Caco-2 (cell line): ENCODE measurements at places on chromosomes 5 and 9.

- H3K4me3 ChIP-seq = peak overlapping the region; percentile 69
- H3K27me3 ChIP-seq = no peaks in the 10 kb centered on the region
- peaks cover 9% of the 10 kb centered on the region for H3K4me1 ChIP-seq
- DNase-seq = peak; percentile 72
These were observed 1.4 kb downstream of the KIF20A start for GRCh38 chr5:138180183-138180782.

DNA sequence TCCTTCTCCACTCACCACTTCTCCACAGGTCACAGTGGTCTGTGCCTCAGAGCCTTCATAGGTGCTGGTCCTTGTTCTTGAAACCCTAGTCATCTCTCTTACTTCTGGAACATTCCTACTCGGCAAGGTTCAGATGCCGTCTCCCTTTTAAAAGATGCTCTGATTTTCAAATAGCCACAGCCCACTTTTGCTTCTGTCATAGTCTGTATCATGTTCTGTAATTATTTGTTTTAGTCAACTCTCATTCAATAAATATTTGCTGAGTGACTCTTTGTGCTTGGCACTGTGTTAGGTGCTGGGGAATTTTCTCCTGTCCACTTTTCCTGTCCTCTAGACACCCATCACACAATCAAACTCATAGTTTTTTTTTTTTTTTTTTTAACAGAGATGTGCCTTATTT lies 181.3 kb upstream of the IL12B start:
- H3K27ac ChIP-seq = no peak overlapping the region
- peaks cover 5% of the 10 kb centered on the region; the same call in 1 of the 2 replicates for H3K4me1 ChIP-seq
- H3K36me3 ChIP-seq = no peaks in the 10 kb centered on the region
- DNase-seq = no peak
- H3K4me3 ChIP-seq = no peak overlapping the region
- no peaks in the 10 kb centered on the region for H3K27me3 ChIP-seq

GRCh38 chr5:120457839-120458507 lies 6.1 kb upstream of the PRR16 start:
- no peak overlapping the region for H3K27ac ChIP-seq
- H3K36me3 ChIP-seq = no peaks in the 10 kb centered on the region
- no peaks in the 10 kb centered on the region for H3K27me3 ChIP-seq
- H3K4me1 ChIP-seq = no peaks in the 10 kb centered on the region
- peak; percentile 69 for DNase-seq
- H3K4me3 ChIP-seq = peak overlapping the region; percentile 11

- no peaks in the 10 kb centered on the region for H3K4me1 ChIP-seq
- no peak overlapping the region for H3K4me3 ChIP-seq
- no peaks in the 10 kb centered on the region for H3K27me3 ChIP-seq
- no peak overlapping the region for H3K27ac ChIP-seq
These were observed 105.1 kb downstream of the LMNB1 start for GRCh38 chr5:126881821-126882600.

DNA sequence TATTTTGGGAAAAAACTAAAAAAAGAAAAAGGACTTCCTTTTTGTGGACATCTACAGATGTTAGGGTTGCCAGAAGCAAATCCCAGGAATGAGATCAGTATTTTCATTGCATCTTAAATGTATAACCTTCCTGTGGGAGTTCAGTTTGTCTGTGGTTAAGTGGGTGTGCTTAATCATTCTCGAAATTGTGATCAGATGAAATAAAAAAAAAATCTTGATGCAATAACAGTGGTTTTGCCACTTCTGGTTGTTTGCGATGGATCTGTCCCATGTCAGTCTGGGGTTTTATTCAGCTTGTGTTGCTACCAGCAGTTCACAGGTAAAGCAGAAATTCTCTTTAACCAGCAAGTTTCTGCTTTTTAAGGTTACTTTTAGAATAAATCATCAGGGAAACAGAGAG lies 179.0 kb downstream of the MAN2A1 start:
- H3K4me1 ChIP-seq = no peaks in the 10 kb centered on the region
- no peaks in the 10 kb centered on the region for H3K27me3 ChIP-seq
- H3K36me3 ChIP-seq = no peaks in the 10 kb centered on the region

GRCh38 chr5:107831612-107832395 lies 161.1 kb upstream of the EFNA5 start:
- no peaks in the 10 kb centered on the region; the same call in 1 of the 2 replicates for H3K27me3 ChIP-seq
- DNase-seq = no peak
- no peak overlapping the region for H3K27ac ChIP-seq
- no peak overlapping the region for H3K4me3 ChIP-seq

GRCh38 chr9:125537442-125538091 lies 169.4 kb downstream of the MAPKAP1 start:
- DNase-seq = no peak
- H3K36me3 ChIP-seq = no peaks in the 10 kb centered on the region
- peaks cover 13% of the 10 kb centered on the region for H3K4me1 ChIP-seq
- no peak overlapping the region for H3K4me3 ChIP-seq
- H3K27ac ChIP-seq = peak overlapping the region; percentile 14

GRCh38 chr5:21654-22233 lies 70.2 kb upstream of the PLEKHG4B start:
- no peak overlapping the region for H3K27ac ChIP-seq
- no peak for DNase-seq
- no peaks in the 10 kb centered on the region for H3K4me1 ChIP-seq
- H3K4me3 ChIP-seq = no peak overlapping the region
- H3K27me3 ChIP-seq = no peaks in the 10 kb centered on the region
- H3K36me3 ChIP-seq = no peaks in the 10 kb centered on the region

DNA sequence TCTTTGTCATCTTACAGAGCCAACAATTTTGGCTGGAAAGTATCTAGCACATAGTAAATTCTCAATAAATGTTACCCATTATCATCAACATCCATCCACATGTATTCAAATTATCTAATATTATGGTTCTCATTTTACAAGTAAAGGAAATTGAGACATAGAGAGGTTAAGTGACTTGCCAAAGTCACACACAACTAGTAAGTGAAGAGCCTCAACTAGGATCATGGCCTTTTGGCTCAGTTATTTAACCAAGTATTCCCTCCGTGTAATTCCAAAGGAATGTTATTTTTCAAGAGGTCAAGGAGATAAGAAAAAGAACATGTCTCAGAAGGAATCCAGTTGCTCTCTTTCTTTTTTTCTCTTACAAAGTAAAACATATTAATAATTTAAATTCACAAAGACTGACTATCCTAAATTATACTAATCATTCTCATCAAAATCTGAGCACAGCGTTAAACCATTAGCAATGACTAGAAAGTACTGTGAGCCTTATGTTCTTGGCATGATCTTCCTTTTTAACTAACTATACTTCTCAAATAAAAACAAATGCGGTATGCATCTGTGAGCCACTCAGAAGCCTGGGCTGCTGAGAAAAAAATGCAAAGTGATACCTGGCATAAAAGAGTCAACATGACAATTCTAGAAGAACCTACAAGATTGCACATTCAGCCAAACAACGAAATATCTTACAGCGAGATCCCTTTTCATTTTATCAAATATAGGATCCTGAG lies 350.9 kb downstream of the GLIS3 start:
- H3K27me3 ChIP-seq = no peaks in the 10 kb centered on the region
- H3K4me1 ChIP-seq = peaks cover 13% of the 10 kb centered on the region
- DNase-seq = no peak

- H3K27me3 ChIP-seq = no peaks in the 10 kb centered on the region
- no peaks in the 10 kb centered on the region for H3K36me3 ChIP-seq
- no peak overlapping the region for H3K27ac ChIP-seq
- H3K4me1 ChIP-seq = no peaks in the 10 kb centered on the region
- H3K4me3 ChIP-seq = no peak overlapping the region
- DNase-seq = no peak
These were observed 73.8 kb downstream of the AMBP start for GRCh38 chr9:114004221-114004716.

DNA sequence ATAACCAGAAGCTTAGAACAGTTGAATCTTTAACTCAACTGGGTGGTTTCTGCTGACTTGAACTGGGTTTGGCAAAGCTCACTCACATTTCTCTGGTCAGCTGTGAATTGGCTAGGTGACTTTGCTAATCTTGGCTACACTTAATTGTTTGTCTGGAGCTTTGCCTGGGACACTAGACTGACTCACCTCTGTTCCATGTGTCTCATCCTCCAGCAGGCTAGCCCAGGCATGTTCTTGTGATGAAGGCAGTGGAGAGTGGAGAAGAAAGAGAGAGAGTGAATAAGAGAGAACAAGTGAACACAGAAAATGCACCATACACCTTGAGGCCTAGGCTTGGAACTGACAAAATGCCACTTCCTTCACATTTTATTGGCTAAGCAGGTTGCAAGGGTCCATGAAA lies 32.6 kb downstream of the SPATA31D1 start:
- no peaks in the 10 kb centered on the region for H3K36me3 ChIP-seq
- no peak overlapping the region for H3K27ac ChIP-seq
- no peak overlapping the region for H3K4me3 ChIP-seq
- H3K27me3 ChIP-seq = no peaks in the 10 kb centered on the region
- no peaks in the 10 kb centered on the region for H3K4me1 ChIP-seq
- DNase-seq = no peak

- H3K27me3 ChIP-seq = no peaks in the 10 kb centered on the region
- peak overlapping the region; percentile 78 for H3K27ac ChIP-seq
- H3K4me1 ChIP-seq = peaks cover 32% of the 10 kb centered on the region
- H3K4me3 ChIP-seq = no peak overlapping the region
These were observed 23.1 kb upstream of the RNF38 start for GRCh38 chr9:36423206-36423605.

- H3K27me3 ChIP-seq = no peaks in the 10 kb centered on the region
- no peak for DNase-seq
- H3K4me3 ChIP-seq = no peak overlapping the region
- H3K4me1 ChIP-seq = no peaks in the 10 kb centered on the region
- H3K27ac ChIP-seq = no peak overlapping the region
- no peaks in the 10 kb centered on the region for H3K36me3 ChIP-seq
These were observed 461.1 kb upstream of the CYLC2 start for GRCh38 chr9:102534031-102534430.

DNA sequence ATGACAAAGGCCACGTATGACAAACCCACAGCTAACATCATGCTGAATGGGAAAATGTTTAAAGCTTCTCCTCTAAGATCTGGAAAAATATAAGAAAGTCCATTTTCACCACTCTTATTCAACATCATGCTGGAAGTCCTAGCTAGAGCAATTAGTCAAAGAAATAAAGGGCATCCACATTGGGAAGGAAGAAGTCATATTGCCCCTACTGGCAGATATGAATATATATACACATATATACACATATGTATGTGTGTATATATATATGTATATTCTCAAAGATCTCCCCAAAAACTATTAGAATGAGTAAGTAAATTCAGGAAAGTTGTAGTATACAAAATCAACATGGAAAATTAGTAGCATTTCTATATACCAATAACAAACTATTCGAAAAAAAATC lies 17.1 kb downstream of the APBA1 start:
- no peaks in the 10 kb centered on the region for H3K36me3 ChIP-seq
- H3K4me3 ChIP-seq = no peak overlapping the region
- no peaks in the 10 kb centered on the region for H3K4me1 ChIP-seq
- no peaks in the 10 kb centered on the region for H3K27me3 ChIP-seq
- no peak overlapping the region for H3K27ac ChIP-seq

DNA sequence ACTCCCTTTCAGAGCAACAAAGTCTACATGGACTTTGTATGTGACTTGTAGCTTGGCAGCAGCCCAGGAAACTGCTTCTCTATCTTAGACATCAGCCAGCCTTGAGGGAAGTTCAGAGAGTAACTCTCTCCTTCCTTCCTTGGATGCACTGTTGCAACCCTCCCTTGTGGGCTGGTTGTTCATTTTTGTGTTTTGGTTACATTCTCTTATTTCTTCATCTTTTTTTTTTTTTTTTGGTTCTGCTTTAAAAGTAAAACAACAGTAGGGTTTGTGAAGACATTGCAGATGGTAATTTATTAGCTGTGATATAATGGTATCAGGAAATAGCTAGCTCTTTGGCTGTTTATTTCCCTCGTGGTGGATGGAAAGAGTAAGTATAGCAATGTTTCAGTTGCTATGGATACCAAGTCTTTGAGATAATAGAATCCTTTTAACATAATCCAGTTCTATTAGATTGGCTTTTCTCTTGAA lies 97.9 kb upstream of the MAMDC2 start:
- no peaks in the 10 kb centered on the region for H3K36me3 ChIP-seq
- no peak overlapping the region for H3K4me3 ChIP-seq
- H3K27me3 ChIP-seq = no peaks in the 10 kb centered on the region
- no peak for DNase-seq
- no peak overlapping the region for H3K27ac ChIP-seq

DNA sequence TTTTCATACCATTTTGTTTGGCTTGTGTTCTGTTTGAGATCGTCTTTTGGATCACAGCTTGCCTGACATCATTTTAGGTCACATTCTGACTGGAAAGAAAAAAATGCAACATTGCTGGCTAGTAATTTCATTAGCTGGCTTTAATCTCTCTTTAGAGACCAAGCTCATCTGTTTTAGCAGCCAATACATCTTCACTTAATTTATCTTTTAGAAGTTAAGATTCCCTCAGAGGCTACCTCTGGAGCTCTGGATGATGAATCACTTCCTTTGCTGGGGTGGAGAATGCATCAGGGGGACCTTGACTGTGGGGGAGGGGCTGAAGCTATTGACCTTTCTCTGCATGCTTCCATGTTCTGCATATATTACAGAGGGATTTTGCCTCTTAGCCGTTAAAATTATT lies 181.5 kb upstream of the OTULINL start:
- H3K27ac ChIP-seq = no peak overlapping the region
- no peaks in the 10 kb centered on the region; the same call in 1 of the 2 replicates for H3K36me3 ChIP-seq
- no peak for DNase-seq
- 0 out of 2 replicates have a peak, but pooled peaks cover 5% of the 10 kb centered on the region for H3K4me1 ChIP-seq
